ENCODE measurements at places on chromosomes 2 and 18.

DNA sequence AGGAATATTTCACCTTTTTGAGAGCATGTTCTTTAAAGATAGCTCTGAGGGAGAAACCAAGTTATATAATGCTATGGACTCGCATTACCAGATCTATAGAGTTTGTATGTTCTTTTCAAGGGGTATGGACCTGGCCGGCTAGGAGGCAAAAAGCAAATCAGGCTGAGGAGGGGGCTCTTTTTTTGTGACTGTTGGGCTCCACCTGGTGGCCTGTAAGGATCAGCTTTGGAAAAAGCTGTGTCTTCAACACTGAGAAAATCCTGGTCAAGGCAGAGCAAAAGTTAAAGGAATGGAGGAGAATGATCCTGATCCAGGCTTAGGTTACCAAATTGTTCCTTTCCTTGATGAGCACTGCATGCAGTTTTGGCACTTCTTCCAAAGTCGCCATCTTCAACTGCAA is 180.5 kb downstream of the DIS3L2 start:
- DNase-seq, result no peak

GRCh38 chr2:231132129-231132528 is 7.3 kb upstream of the HTR2B start:
- DNase-seq, result no peak

DNA sequence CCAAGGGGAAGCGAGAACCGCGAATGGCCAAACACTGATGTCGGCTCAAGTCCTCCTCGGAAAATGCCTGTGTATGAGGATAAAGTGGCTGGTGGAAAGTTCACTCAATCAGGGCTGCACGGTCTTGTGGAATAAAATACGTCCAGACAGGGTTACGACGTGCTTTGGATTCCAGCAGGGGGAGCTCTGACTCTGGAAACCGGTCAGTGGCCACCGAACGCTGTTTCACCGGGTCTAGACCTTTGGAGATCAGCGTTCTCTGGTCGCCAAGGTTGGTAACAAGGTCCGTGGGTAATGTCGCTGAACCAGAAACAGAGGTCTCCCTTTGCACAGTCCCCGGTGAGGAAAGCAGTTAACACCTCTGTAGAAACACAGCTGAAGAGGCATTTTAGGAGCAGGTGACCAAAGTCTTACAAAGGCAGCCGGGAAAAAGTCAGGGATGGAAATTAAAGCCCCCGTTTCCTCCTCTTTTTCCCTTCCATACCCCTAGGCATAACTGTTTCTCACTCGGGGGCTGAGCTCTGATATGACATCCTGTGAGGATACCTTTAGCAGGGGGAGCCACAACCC is 47.8 kb downstream of the CDCA7 start:
- peak; percentile 47 for DNase-seq

- DNase-seq, result no peak
Measured at GRCh38 chr18:35127201-35127600, 86.0 kb downstream of the MAPRE2 start.

GRCh38 chr2:64626963-64627760 is 26.6 kb downstream of the SERTAD2 start:
- no peak for DNase-seq

- no peak for DNase-seq
Measured at GRCh38 chr2:23871206-23871605, 55.7 kb downstream of the ATAD2B start.

DNA sequence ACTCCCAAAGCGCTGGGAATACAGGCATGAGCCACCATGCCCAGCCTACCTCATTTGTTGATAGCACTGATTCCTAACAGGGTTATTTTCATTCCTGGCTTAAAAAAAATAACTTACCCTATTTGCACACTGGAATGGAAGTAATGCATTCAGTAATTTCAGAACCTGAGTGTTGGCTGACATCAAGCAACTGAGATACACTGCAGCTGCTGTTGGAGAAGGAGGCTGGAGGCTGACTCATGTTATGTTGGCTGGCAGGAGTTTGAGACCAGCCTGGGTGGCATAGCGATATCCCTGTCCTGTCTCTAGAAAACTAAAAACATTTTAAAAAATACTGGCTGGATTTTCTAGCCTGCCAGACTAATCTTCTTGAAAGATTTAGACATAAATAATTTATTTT is 385.1 kb upstream of the MEX3C start:
- no peak for DNase-seq

DNA sequence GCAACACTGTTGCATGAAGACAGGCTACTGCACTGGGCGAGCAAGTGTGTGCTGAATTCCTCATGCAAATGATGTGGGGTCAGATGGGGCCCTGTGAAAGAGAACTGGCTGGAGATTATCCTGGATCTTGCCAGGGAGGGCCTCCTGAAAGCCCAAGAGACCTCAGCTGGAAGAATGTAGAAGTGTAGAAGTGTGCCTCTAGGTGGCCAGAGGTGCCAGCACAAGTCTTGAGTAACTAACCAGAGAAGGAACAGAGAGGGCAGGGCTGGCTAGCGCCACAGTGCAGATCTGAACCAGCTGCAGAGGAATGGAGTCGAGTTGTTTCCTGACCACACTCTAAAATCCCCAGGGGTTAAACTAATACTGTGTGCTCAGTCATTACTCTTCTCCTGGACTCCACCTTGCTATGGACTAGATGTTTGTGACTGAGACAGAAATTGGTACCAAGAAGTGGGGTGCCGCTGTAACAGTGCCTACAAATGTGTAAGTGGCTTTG is 399.3 kb downstream of the LRATD1 start:
- DNase-seq, result no peak

- DNase-seq, result no peak
Measured at GRCh38 chr2:152762202-152762601, 43.8 kb downstream of the ARL6IP6 start.

DNA sequence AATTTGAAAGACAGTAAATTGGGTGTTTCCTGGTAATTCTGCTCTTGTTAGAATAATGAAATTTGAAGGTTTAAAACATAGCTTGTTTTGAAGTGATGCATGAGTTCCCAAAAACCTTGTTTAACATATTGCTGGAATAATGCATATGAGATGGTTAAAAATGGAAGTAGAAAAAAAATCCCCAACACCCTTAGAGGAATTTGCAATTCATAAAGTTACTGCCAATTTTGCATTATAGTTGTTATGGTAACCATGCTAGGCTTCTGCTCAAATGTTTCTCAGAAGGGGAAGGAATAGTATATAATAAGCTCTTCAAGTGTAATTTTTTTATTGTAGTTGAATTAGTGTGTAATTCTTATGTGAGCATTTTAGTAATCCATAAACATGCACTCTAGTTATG is 49.1 kb downstream of the FASTKD2 start:
- DNase-seq, result no peak

DNA sequence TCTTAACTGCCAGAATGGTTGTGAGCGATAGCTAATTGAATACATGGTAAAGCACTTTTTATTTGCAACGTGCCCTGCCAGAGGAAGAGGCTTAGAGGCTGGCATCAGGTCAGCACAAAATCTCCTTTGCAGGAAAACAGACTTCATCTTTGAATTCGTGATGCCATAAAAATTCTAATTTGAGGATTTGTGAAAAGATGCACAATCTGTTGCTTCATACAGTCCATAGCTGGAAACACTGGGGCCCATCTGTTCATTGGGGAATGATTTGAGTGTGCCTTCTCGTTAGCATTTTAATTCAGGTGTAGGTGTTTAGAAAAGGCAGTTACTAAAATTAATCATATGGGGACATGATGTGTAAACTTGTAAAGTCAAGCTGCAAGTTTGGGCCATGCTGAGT is 876.0 kb downstream of the SLC4A3 start:
- no peak for DNase-seq

GRCh38 chr2:233449081-233449901 is 95.0 kb downstream of the DGKD start:
- no peak for DNase-seq

GRCh38 chr2:109102588-109103233 is 26.3 kb upstream of the SH3RF3 start:
- DNase-seq, result no peak

DNA sequence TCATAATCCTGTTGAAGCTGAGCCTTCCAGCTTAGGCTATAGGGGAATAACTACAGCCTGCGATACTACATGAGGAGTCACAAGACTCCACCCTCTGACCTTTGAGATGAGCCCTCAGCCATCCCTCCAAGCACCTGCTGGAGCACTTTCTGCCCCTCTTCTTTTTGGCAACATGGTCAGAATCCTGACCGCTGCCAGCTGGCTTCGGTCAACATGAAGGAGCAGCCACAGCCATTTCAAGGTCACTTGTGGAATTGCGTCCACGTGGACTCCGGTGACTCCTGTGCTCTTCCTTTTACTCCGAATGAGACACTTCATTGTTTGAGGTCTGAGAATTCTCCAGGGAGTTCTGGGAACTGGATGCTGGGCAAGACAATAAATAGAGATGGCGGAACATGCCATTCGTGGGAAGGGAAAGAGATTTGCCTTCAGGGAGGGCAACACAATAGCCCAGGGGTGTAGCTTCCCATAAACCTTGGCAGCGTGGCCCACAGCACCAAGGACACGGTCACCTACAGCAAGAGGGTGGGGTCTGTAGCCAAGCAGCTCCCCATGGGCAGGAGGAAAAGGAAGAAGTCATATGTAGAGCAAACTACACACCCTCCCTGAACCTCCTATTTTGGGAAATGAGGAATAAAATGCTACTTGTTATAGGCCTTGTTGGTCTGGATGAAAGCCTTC is 73.3 kb upstream of the PPP1CB start:
- no peak for DNase-seq

DNA sequence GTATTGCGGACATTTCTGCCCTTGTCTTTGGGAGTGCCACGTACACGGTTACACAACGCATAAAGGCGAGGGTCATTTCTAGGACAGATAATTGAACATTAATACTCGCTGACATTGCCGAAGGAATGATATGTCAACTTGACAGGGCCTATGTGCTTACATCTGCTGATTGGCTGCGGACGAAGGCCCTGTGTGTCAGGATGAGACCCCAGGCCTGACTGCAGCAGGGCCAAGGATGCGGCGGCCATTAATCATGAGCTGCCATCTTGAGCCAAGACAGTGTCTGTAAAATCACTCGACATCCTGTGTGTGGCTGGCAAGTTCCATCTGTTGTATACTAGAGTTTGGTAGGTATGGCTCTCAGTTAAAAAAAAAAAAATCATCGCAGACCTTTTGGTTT is 96.6 kb downstream of the MEIS1 start:
- no peak for DNase-seq

GRCh38 chr2:38394903-38395341 is 17.8 kb upstream of the ATL2 start:
- DNase-seq, result no peak

DNA sequence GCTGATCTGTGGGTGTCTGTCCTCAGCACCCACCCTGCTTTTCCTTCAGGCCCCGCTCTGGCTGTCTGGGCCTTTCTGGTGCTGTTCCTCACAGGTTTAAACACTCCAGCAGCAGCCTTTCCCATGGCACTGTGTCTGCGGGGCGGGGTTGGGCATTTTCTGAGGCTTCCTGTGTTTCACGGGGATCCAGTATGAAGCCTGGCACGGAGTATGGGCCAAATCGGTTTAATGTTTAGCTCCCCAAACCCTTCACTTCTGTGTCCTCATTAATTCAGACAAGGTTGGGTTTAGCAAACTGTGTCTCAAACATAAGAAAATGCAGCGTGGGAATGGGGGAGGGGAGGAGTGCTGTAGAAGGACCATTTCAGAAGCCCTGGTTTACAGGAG is 44.9 kb downstream of the HPCAL1 start:
- DNase-seq, result peak; percentile 38

DNA sequence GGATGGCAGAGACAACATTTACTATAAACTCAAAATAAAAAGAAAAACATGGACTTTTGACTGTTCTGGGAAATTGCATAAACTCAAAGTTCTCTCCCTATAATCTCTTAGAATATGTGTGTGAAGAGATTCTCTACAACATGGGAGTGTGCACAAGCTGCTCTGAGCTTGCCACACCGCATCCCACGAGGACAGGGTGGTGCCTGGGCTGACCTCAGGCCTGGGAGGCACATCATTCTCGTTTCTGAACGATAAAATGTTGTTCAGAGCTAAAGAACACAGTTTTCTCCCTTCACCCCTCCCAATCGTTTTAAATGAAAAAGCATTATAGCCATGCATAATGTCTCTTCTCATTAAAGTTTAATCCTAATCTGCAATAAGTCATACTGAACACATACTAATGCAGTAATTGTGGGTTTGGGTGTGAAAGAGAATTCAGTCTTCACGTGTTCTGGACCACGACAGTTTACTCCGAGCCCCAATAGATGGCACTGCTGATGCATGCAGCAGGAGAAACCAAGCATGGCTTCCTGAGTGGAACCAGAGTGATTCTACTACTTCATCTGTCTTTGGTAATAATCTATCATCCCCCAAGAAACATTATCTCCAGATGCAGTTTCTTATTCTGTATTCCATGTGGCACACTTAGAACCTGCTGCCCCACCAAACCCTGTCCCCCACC is 46.9 kb upstream of the LAMA1 start:
- DNase-seq, result no peak

DNA sequence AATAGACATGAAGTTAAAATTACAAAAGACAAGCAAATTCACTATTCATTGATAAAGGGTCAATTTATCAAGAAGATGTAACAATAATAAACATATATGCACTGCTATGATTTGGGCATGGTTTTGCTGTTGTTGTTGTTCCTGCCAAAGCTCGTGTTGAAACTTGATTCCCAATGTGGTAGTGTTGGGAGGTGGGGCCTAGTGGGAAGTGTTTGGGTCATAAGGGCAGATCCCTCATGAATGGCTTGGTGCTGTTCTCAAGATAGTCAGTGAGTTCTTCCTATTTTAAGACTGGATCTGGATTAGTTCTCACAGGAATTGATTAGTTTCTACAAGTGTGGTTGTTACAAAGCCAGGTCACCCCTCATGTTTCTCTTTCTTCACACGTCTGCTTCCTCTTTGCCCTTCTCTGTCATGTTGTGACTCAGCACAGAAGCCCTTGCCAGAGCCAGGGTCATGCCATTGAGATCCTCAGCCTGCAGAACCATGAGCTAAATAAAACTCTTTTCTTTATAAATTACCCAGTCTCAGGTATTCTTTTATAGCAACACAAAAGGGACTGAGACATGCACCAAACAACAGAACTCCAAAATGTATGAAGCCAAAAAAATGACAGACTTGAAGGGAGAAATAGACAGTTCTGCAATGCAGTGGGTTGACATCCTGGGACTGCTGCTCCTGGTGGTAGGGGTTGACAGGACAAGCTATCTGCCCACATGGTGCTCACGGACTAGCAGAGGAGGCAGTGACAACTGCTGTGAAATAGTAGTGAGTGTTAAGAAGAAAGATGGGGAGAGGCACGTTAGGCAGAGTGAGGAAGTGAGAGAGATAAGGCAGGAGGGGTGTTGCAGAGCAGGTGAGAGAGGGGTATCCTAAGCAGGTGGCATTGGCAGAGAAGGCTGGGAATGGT is 18.6 kb upstream of the SKA1 start:
- no peak for DNase-seq

GRCh38 chr2:231541645-231542044 is 11.4 kb upstream of the NMUR1 start:
- DNase-seq, result no peak
